Activated naive CD4-positive, alpha-beta T cell treated with anti-CD3 and anti-CD28 coated beads, Interleukin-2, amount 50 U/mL, for 72 hours (primary cell): ENCODE measurements at places on chromosomes 12 and 14.

DNA sequence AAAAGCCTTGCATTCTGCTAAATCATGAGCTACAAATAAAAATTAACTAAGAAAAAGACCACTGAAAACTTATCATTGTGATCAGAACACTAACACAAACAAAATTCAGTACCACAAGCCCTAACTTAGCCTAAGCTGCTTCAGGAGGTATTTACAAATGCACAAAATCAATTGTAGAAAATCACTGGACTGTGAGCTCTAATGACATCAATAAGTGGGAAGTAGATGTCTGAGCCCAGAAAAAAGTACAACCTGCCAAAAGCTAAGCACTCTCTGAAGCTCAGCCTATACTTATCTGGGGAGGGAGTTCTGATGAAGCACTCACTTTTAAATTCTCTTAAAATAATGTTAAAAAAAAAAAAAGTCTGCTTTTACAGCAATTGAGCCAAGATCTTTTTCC, 92.9 kb downstream of the SLCO1B1 start:
- no peak for DNase-seq

- DNase-seq = no peak
These were observed at the start of gene ENDOU for GRCh38 chr12:47725091-47725772. Gene ENDOU (minus strand): TSS chr12:47725490. CDS start chr12:47725413, 77 bp downstream.

DNA sequence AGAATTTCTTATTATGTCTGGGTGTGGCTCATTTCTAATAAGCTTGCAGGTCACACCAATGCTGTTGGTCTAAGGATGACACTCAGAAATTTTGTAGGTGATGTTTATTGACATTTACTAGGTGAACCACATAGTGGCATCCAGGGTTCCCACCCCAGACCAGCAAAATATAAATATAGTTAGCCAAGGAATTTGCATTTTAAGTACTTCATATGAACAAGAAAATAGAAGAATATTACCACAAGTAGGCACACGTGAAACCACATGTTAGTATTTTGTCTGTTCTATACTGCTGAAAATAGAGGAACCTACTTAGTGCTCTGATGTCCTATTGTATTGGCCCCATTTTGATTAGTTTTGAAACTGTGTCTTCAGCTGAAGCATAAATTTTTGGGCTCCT, 71.1 kb downstream of the USP15 start:
- DNase-seq = no peak

- no peak for DNase-seq
These were observed 13.0 kb downstream of the ETFBKMT start for GRCh38 chr12:31672521-31672920.

GRCh38 chr14:69107407-69108003, 45.4 kb downstream of the DCAF5 start:
- peak; percentile 25 for DNase-seq

- DNase-seq = no peak
These were observed 47.6 kb downstream of the ADIPOR2 start for GRCh38 chr12:1738446-1738845.

DNA sequence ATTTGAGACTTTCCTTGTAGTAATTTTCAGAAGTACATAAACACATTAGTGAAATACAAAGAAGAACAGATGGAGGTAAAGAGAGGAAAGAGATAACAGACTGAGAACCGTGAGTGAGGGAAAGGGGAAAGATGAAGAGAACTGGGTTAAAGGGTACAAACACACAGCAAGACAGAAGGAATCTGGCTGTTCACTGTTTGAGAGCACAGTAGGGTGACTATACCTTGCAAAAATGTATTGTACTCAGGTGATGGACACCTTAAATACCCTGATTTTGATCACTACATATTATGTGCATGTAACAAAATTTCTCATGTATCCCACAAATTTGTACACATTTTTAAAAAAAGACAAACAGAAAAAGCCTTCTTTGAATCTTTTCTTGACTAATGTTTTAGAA, 2.7 kb upstream of the TRHDE start:
- DNase-seq = no peak

DNA sequence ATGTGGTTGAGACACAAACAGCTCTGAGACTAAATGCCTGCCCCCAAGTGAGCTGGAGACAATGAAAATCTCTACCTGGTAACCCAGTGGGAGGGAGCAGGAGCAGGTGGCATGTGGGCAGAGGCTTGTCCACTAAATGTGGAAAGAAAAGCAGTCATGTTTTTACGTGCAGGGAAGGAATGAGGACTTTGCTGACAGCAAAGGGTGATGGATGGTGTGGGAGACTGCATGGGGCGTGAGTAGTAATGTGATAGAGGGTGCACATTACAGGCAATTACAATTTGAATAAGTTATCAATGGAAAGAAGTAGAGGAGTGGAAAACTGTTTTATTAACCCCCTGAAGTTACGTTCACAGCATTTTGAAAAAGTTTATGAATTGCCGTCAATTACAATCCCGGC, 176.6 kb downstream of the NRXN3 start:
- no peak for DNase-seq

DNA sequence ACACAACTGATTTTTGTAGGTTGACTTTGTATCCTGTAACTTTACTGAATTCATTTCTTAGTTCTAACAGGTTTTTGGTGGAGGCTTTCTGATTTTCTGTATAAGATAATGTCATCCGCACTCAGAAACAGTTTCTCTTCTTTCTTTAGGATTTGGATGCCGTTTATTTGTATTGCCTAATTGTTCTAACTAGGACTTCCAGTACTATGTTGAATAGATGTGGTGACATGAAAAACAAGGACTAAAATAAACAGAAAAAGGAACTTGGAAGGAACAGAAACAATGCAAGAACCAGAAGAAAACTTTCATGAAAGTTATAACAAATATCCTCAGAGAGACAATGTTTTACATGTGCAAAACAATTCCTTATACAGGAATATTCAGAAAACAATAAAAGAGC, 100.3 kb downstream of the GTF2A1 start:
- no peak for DNase-seq

GRCh38 chr14:61620130-61620946, 75.0 kb upstream of the HIF1A start:
- peak; percentile 63 for DNase-seq

GRCh38 chr14:87601036-87601435, 391.9 kb downstream of the GALC start:
- no peak for DNase-seq

GRCh38 chr12:39300799-39301198, 142.1 kb downstream of the KIF21A start:
- DNase-seq = no peak

DNA sequence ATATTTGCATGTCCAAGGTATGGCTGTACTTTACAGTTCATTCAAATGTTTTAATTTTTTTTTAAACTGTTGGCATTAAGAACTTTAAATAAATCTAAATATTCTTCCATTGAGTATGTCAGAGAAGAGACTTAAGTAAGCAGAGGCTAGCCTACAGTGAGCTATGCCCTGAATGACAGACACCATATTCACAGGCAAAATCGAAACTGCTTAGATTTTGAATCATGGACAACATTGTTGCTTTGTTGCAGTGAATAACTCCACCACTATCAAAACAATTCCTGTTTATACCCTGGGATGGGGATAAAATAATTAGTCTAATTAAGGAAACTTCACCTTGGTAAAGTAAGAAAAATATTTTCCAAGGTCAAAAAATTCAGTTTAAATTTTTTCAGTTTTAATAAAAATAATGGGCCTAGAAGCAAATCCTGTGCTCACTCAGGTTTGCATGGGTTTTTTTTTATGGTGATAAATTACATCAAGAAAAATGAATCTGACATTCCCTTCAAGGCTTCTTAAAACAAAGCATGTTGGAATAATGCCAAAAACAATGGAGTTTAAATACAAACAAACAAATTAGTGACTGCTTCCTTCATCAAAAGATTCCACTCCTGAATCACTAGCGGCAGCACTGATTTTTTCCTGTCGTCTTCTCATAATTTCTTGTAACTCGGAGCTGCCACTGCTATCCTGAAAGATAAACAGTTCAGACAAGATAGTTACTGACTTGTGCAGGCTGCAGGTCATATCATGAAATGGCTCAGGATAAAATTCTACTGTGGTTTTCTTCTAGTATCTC, 168.2 kb downstream of the EPS8 start:
- no peak for DNase-seq

GRCh38 chr12:91643763-91644162, 461.1 kb upstream of the DCN start:
- DNase-seq = no peak

DNA sequence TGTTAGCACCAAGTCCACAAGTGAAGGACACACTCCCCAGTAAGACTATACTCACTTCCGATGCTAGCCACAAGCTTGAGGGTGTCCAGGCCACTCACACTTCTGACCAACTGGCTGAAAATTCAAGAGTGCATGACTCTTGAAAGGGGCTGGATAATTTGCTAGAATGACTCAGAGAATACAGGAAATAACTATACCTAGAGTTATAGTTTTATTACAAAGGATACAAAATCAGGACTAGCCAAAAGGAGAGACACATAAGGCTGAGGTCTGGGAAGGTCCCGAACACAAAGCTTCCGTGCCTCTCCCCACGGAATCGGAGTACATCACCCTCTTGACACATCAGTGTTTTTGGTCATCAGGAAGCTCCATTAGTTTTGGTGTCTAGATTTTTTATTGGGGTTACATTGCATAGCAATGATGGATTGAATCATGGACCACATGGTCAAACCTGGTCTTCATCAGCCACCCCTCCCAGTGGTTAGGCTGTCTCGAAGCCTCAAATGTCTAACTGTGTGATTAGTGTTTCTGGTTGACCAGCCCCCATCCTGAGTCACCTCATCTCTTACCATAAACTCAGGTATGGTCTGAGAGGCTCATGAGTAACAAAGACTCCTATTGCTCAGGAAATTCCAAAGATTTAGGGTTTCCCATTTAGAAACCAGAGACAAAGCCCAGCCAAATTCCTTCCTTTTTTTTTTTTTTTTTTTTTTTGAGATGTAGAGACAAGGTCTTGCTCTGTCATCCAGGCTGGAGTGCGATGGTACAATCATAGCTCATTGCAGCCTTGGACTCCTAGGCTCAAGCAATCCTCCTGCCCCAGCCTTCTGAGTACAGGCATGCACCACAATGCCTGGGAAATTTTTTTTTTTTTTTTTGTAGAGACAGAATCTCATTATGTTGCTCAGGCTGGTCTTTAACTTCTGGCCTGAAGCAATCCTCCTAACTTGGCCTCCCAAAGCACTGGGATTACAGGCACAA, 472.0 kb upstream of the TBX3 start:
- no peak for DNase-seq

GRCh38 chr12:108766294-108766693, 35.0 kb upstream of the CORO1C start:
- no peak for DNase-seq

GRCh38 chr14:51963286-51963685, 26.1 kb upstream of the RTRAF start:
- DNase-seq = no peak

DNA sequence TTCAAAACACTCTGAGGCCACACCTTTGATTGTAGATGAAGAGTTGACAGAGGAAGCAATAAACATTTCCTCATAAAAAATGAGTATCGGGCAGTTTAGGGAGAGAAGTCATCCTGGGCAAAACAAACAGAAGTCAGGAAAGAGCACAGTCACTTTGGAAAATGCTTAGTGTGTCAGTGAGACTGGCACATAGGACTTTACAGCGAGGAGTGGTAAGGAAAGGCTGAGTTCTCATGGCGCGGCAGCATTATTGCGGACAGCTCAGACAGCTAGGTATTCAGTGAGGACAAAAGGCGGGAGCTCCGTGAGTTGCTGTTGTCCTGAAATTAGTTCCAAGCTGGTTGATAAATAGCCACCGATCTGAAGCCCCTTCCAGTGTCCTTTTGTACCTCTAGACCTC, 229.9 kb downstream of the SNAPC1 start:
- no peak for DNase-seq

GRCh38 chr12:109147954-109148353, 31.6 kb downstream of the ACACB start:
- no peak for DNase-seq

- DNase-seq = no peak
These were observed 135.6 kb downstream of the BCL11B start for GRCh38 chr14:99136401-99136800.

DNA sequence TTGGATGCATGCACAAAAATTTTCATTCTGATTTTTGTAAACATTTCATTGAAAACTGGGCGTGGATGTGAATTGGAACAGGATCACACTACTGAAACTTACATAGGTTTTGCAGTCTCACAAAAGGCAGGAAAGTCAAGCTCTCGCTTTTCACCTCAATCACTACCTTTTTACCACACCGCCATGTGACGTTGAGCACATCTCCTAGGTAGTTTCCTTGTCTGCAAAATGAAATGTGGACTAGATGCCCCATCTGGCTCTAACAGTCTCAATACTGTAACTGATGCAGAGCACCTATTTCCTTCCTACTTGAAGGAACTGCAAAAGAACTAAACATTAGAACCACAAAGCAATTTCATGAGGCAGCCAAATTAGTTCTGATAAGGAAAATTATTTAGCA, 4.4 kb upstream of the YY1 start:
- DNase-seq = no peak

GRCh38 chr12:127044836-127045235, 1222.1 kb upstream of the TMEM132C start:
- DNase-seq = no peak

DNA sequence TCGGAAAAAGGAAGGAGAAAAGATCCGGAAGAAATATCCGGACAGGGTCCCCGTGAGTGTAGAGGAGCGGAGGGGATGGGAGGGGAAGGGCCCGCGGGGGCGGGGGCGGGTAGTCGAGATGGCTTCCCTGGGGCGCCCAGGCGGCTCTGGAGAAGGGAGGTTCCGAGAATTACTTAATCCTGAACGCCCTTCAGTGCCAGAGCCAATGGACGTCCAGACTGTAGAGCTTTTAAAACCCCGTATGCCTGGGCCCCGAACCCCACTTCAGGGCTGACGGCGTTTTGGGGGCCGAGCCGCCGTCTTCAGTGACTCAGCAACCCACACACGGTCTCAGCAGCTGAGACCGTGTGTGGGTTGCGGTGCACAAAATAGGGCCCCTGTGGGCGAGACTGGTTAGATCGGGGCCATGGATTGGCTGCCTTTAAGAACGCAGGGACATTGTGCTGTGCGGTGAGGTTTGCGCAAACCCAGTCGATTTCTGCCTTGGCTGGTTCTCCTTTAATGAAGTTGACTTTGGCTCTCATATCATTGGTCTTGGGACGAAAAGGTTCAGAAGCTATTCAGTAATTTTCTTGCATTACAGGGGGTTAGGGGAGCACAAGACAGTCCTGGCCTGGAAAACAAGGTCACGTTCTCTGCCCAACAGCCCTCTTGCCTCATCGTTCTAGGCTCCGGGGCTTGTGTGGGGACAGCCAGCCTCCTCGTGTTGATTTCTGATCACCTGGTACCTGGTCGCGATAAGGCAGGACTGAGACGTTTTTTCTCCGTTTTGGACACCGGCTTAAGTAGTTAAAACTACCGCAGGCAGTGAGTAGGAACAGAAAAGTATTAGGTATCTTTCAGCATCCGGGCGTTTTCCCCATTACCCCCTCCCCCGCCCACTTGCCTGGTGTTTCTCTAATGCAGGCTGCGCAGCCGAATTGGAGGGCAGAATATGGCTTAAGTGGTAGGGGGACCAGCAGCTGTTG, 775 bp downstream of the GABARAPL1 start:
- DNase-seq = peak; percentile 51

DNA sequence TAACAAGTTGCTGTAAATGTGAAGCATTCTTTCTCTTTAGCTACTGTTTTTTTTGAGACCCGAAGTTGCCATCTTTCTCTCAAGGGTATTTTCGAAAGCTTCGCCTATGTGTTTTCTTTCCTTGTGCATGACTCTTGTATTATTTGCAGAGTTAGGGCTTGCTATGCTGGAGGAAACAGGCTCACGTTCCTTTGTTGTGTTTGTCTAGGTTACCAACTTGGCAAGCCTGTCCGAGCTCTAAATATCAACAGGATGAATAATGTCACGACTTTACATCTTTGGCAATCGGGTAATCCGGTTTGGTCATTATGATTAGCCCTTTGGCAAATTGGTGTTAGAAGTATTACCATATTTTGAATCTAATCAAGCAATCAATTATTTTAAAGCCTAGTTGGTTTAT, 15.9 kb upstream of the ATP6V0A2 start:
- DNase-seq = no peak
